ENCODE measurements at places on chromosomes 13 and 19.

DNA sequence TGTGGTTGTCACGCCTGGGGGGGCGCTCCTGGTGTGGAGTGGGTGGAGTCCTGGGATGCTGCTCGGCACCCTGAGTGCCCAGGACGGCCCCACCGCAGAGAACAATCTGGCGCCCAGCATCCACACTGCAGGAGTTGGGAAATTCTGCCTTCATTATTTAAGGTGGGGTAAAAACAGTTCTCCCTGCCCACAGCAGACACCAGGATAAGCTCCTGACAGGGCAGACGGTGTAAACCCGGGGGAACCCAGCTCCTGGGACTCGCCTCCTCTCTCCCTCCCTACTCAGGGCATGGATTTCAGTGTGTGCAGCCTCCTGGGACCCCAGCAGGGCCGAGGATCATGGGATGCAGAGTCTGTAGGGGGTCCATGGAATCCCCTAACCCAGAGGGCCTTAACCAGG is 7.7 kb upstream of the WDR18 start:
- no peak for DNase-seq

DNA sequence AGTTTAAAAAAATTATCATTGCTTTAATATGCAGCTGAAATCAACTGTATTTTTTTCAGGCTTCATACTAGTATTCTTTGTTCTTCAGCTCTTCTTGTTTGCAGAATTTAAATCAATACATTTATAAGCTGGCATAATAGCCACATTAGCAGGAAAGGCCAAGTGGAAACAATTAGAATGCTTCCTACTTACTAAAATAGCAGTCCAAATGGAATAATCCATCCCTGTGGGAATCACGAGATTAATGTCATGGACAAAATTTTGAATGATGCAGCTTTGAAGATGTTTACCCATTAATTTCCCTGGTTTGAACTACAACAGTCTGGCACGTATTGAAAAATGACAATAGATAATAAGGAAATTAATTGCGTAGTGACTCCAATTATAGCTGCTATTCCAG is 2650.8 kb downstream of the PCDH9 start:
- no peak for DNase-seq

GRCh38 chr19:6413291-6413690 is 11.3 kb downstream of the KHSRP start:
- DNase-seq, result no peak

- DNase-seq, result peak; percentile 15
These were observed 277.9 kb downstream of the ZNF536 start for GRCh38 chr19:30649934-30650614.

DNA sequence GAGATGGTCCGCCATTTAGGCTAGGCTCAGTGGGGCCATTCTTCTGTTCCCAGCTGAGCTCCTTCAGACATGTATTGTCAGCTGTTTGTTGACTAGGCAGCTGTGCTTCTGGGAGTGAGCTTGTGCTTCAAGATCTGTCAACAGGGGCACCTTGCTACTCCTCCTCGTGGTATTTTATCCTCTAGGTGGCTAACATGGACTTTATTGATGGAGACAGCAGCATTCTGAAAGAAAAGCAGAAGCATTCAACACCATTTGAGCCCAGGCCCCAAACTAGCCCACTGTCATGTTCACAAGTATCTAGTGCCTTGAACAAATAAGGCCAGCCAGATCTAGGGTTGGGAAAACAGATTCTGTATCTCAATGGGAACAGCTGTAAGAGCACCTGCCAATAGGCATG is 65.9 kb downstream of the ZNF429 start:
- DNase-seq, result no peak

- no peak for DNase-seq
These were observed 80.7 kb downstream of the ATP11A start for GRCh38 chr13:112770504-112770903.

- DNase-seq, result no peak
These were observed 42.3 kb downstream of the ZNF611 start for GRCh38 chr19:52692431-52693008.

GRCh38 chr13:87537951-87538350 is 133.2 kb upstream of the SLITRK5 start:
- no peak for DNase-seq

DNA sequence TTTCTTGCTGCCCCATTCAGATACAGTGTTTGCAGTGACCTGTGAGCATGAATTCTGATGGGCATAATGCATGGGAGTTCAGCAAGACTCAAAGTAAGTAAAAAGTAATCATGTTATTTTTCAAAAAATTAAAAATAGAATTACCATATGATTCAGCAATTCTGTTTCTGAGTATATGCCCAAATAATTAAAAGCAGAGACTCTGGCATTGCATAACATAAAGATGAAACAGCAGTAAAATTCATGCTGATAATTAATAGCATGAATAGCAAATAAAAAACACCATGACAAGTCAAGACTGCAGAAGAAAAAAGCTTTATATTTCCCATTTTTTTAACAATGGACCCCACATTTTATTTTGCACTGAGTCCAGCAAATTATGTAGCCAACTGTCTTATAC is 21.3 kb downstream of the RNF6 start:
- DNase-seq, result no peak

DNA sequence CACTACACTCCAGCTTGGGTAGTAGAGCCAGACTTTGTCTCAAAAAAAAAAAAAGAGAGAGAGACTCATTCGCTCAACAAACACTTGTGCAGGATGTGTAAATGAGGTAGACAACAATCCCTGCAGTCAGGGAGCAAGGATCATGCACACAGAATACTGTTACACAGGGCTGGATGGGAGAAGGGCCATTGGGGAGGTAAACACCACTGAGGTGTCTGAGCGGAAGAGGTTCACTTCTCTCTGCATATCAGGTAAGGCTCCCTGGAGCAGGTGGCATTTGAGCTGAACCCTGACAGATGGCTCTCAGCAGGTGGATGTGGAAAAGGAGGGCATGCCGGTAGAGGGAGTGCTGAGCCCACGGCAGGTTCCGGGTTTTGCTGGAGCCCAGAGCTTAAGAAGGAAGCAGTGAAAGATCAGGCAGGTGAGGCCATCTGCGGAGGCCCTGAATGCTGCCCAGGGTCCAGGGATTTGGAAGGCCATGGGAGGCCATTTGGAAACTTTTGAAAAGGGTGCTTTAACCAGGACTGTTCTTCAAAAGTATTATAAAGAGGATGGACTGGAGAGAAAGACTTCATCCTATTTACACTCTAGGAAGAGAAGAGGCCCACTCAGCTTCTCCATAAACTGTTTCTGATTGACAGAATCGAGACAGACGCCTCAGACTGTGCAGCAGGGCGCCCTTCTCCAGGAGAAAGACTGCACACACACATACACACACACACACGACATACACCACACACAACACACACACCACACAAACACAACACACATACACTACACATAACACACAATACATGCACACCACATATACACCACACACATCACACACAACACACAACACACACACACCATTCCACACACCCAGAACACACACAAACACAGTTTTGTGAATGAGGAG is 199.4 kb downstream of the USP12 start:
- peak; percentile 6 for DNase-seq

DNA sequence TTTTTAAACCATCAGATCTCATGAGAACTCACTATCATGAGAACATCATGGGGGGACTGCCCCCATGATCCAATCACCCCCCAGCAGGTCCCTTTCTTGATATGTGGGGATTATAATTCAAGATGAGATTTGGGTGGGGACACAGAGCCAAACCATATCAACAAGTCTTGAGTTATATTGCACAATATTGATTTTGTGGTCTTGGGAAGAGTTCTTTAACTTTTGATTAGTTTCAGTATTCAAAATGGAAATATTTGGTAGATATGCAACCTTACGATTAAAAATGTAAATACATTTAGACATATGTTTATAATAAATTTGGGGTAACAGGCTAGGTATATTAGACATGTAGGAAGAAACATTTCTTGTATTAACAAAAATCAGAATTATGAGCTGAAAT is 188.2 kb downstream of the GPC5 start:
- DNase-seq, result no peak

- DNase-seq, result no peak
These were observed 244.8 kb upstream of the KLHL1 start for GRCh38 chr13:70353096-70353495.

- DNase-seq, result no peak
These were observed 1.2 kb downstream of the POLR2I start for GRCh38 chr19:36113425-36113824.

GRCh38 chr13:100984085-100984705 is 309.6 kb upstream of the TMTC4 start:
- no peak for DNase-seq

- no peak for DNase-seq
These were observed 22.4 kb downstream of the NAXD start for GRCh38 chr13:110637747-110638146.

GRCh38 chr13:32587811-32588170 is 1.5 kb downstream of the PDS5B start:
- DNase-seq, result no peak

DNA sequence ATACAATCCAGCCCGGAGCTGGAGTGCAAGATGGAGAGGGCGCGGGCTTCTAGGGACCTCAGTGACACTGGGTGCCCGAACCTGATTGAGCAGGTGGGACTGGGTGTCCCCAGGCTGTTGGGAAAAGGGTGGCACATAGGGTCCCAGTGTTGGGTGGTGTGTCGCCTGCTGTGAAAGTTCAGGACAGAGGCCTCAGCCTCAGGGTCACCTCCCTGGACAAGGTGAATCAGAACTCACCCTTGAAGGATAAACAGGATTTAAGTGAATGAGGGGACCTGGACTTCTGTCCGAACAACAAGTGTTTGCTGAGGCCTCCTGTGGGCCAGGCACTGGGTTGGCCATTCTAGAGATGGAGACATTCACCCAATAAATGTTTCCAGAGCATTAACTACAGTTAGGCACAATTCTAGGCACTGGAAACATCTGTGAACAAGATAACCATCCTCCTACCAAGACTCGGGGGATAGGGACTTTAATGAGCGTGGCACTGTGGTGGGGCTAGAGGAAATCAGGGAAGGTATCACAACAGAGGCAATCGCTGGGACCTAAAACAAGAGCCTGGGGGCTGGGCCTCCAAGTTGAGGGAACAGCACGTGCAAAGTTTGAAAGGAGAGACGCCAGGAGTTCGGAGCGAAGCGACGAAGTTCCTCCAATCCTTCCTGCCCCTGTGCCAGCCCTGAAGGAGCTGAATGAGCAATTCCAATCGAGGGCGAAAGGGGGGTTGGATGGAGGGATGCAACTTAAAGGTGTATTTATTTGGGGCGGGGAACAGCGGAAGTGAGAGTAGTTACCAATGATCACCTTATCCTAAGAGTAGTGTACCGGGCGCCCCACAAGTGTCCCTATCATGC is 921 bp upstream of the POLD1 start:
- DNase-seq, result no peak

DNA sequence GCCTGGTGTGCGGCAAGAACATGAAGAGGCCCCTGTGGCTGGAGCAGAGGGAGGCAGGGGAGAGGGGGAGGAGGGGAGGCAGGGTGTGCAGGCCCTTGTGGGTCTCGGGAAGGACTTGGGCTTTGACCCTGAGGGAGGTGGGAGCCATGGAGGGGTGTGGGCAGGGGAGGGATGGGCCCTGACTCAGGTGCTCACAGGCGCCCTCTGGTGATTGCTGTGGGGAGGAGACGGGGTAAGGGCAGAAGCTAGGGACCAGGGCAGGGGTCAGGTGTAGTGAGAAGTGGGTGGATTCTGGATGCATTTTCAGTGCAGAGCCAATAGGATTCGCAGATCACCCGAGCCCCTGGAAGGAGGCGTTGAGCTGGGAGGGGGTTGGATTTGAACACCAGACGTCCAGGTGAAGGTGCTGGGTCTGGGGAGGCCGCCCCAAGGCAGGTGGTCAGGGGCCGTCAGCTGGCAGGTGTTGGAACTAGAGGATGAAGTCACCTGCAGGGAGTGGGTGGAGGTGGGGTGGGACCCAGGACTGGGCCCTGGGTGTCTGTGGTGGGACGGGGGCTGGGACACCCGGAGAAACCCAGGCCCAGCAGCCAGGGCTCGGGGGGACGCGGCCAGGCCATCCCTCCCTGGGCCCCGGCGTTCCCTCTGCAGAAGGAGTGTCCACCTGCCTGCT is 185.4 kb downstream of the KDM4B start:
- DNase-seq, result peak; percentile 37

DNA sequence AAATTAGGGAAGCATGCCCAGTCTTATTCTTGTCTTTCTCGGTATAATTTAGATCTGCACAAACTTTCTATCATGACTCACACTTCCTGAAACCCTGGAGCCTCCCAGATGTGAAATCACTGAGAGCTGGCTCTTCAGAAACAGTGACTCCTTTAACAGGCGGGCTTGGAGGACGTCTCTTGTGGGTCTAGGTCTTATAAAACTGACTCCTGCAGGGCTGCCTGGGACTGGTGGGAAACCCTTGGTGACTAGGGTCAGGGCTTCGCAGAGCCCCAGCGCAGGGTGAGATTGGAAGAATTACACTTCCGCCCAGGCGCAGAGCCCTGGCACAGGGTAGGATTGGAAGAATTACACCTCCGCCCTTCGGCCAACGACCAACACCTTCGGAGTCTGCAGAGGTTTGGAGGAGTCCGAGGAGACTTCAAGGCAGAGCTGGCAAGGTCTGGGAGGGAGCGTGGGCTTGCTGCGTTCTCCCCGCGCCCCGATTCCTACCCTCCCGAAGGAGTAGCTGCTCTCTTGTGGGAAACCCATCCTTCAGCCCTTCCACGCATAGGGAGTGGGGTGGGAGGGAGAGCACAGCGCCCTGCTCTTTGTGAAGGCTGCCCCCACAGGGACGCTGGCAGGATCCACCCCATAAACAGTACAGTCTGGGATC is 43.4 kb upstream of the MAP3K10 start:
- DNase-seq, result no peak

GRCh38 chr13:95176611-95177259 is 124.5 kb downstream of the ABCC4 start:
- DNase-seq, result no peak

DNA sequence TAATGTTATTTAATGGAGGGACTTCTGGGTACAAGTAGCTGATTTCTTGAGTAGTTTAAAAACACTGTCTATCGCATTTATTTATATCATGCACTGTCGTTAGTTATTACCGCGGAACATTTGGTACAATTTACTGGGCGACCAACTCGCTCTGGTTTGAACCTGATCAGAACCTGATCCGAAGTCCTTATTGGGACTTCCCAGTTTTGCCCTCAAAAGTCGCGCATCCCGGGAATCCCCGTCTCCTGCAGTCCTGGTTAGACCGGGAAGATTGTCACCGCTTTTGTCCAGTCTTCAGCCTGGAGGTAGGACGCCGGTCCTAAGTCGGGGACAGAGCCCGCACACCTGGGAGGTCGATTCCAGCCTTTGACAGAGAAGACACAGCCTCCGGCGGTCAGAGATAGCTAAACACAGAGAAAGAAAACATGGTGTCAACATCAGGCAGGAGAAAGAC is 694 bp downstream of the CLN5 start:
- peak; percentile 13 for DNase-seq

DNA sequence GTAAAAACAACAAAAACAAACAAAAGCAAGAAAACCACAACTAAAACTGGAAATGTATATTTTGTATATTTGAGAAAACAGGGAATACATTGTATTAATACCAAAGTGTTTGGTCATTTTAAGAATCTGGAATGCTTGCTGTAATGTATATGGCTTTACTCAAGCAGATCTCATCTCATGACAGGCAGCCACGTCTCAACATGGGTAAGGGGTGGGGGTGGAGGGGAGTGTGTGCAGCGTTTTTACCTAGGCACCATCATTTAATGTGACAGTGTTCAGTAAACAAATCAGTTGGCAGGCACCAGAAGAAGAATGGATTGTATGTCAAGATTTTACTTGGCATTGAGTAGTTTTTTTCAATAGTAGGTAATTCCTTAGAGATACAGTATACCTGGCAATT is 17.1 kb downstream of the KLF5 start:
- no peak for DNase-seq

GRCh38 chr13:80235166-80235966 is 105.6 kb downstream of the SPRY2 start:
- no peak for DNase-seq

- no peak for DNase-seq
These were observed 26.2 kb downstream of the RAP2A start for GRCh38 chr13:97460004-97460775.

All from stimulated activated CD4-positive, alpha-beta T cell treated with anti-CD3 and anti-CD28 coated beads, Interleukin-4, amount 100 ng/mL, for 24 hours (primary cell).